Fibroblast of skin of abdomen (primary cell): ENCODE measurements at places on chromosomes 1 and 21.

DNA sequence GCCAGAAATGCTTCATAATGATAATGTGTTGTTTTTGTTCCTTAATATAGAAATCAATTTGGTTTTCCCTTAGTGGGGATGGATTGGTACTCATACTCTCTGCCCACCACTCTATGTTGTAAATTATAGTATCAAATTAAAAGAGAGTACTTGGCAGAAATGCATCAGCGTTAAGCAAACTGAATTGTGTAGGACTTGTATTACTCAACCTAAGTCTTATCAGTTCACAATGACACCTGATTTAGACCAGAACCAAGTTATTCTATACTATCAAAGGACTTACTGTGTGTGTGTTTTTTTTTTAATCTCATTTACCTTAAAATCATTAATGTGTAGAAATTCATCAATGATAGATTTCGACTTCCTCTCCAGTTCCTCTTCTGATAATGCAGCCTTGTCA, 62.0 kb upstream of the HP1BP3 start:
- no peak for DNase-seq

- peak; percentile 64 for DNase-seq
Observed at GRCh38 chr1:227437495-227438008, 119.3 kb upstream of the CDC42BPA start.

DNA sequence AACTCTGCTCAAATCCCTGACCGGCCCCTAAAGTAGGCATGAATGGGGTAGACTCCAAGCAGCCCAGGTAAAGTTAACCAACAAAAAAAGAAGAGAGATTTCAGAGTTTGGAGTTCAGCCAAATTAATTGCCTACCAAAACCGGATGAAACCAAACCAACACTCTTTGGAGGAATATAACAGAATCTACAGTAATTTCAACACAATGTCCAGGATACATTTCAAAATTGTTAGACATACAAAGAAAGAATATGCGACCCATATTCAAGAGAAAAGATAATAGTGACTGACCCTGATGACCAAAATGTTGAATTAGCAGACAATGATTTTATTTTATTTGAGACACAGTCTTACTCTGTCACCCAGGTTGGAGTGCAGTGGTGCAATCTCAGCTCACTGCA, 12.6 kb downstream of the IL22RA1 start:
- no peak for DNase-seq

DNA sequence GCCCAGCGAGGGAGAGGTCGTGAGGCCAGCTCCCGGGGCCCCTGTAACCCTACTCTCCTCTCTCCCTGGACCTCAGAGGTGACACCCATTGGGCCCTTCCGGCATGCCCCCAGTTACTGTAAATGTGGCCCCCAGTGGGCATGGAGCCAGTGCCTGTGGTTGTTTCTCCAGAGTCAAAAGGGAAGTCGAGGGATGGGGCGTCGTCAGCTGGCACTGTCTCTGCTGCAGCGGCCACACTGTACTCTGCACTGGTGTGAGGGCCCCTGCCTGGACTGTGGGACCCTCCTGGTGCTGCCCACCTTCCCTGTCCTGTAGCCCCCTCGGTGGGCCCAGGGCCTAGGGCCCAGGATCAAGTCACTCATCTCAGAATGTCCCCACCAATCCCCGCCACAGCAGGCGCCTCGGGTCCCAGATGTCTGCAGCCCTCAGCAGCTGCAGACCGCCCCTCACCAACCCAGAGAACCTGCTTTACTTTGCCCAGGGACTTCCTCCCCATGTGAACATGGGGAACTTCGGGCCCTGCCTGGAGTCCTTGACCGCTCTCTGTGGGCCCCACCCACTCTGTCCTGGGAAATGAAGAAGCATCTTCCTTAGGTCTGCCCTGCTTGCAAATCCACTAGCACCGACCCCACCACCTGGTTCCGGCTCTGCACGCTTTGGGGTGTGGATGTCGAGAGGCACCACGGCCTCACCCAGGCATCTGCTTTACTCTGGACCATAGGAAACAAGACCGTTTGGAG, 23.7 kb upstream of the TNFRSF1B start:
- no peak for DNase-seq

DNA sequence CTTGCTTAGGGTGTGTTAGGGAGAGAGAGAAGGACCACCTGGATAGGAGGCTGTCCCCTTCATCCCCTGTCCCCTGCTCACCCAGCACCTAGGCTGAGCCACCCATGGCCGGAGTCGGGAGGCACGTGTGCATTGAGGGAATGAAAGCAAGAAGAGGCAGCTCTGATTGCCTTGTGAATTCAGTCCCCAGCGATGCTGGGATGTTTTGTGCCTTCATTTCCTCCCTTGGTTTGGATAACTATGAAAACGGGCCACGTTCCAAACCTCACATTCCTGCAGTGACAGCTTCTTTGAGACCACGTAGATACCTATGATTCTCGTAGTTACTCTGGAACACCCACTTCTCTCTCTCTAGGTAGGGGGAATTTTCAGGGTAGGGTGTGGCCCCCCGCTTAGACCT, 67.1 kb downstream of the MAN1C1 start:
- peak; percentile 71 for DNase-seq

- DNase-seq: peak; percentile 56
Observed at GRCh38 chr1:145908653-145909052, 1.2 kb downstream of the ITGA10 start.

- DNase-seq: peak; percentile 48
Observed at GRCh38 chr1:76939050-76939816, 72.0 kb downstream of the ST6GALNAC5 start.

DNA sequence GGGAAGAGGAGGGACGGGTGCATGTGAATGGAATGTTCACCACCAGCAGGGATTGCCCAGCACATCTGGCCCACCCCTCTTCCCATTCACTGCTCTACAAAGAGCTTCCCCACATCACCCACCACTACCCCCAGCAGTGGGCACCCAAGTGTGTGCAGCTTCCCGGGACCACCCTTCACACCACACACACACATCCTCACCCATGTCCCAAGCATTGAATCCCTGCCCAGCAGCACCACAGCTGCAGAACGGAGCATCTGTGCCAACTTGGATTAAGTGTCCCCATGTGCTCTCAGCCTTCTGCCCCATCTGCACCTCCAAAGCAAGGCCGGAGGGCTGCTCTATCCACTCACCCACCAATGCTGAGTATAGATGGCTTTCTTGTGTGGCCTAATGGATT, 141.4 kb downstream of the PSMG1 start:
- DNase-seq: no peak

DNA sequence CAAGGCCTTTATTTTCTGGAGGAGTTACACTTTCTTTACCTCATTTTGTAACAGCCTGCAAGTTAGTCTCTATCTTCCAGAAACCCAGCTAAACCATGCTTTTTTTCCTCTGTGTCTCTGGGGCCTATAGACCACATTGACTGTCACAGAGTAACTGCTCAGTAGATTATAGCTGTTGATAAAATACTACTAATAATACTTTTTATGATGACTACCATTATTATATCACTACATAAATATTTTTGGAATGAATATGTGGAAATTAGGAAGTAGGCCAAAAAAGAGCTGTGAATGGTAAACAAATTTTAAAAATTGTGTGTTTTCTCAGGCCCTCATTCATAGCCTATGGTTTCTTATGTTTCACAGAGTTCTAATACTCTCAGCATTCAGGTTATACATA, 233.1 kb upstream of the USP24 start:
- DNase-seq: peak; percentile 8

- DNase-seq: no peak
Observed at GRCh38 chr1:176926330-176927086, 238.0 kb downstream of the ASTN1 start.

GRCh38 chr1:98870959-98871903, 133.4 kb downstream of the PLPPR5 start:
- DNase-seq: no peak

DNA sequence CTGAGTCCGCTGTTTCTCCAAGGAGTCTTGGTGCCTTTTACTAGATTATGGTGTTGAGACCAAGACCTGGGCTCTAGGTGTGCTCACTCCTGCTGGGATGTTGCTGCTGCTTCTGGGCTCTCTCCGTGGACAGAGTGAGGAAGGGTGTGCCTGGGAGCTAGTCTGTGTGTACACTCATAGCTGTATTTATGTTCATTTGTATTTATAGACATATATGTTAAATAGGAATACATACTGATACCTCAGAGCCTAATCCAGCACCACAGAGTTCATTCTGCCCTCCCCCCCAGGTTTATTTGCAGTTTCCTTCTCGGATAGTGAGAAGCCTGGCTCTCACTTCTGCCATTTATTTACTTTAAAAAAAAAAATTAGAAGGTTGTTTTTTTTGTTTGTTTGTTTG, 12.6 kb downstream of the PCNT start:
- DNase-seq: no peak

DNA sequence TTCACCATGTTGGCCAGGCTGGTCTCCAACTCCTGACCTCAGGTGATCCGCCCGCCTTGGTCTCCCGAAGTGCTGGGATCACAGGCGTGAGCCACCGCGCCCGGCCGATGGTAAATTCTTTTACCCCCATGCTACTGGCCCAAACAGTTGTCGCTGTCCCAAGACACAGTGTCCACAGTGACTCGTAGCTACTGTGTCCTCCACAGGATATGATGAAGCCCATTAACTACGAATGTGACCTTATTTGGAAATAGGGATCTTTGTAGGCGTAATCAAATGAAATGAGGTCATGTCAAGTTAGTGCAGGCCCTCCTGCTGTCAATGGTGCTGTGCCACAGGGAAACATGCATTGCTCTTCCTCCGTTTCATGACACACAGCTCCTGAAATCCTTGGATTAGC, 8.5 kb downstream of the FNDC10 start:
- DNase-seq: peak; percentile 35

- no peak for DNase-seq
Observed at GRCh38 chr1:71586030-71586429, 505.2 kb upstream of the ZRANB2 start.

DNA sequence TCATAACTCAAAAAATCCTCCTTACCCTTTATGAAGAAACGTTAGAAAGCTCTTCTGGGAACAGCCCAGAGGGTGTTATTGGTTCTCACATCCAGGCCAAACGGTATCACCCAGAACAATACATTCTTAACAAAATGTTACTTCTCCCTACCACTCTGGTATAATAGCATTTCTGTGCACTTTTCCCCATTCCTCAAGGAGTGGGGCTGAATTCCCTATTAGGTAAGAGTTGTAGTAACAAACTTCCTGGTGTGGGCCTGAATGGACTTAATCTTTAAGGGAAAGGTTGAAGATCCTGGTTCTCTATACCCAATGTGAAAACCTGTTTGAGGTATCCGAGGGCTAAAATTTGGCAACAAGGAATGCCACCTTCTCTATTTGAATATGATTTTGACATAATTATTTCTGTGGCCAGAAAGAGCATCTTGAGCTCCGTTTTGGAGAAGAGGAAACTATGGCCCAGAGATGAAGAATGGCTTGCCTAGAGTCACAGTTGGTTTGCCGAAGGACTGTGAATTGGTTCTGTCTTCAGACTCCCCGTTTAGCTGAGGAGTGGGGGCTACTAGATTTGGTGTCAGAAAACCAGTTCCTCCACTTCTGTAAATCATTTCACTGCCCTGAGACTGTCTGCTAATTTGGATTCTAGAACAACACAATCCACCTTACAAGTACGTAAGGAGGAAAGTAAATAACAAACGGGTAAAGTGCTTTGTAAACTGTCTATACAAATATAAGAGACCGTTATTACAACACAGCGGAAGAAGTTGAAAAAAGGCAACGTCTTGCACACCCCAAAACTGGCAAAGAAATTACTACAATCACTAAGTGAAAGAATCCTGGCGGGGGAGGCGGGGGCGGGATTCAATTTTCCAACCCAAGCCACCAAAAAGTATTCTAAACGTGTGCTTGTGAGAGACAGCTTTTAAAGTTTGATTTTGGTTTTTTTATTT, 2.3 kb downstream of the ANP32E start:
- peak; percentile 2 for DNase-seq

- no peak for DNase-seq
Observed at GRCh38 chr1:221141606-221142285, 262.5 kb downstream of the HLX start.

GRCh38 chr1:25122747-25123146, 109.6 kb downstream of the SYF2 start:
- DNase-seq: no peak

GRCh38 chr1:161185282-161185682, 8.0 kb upstream of the B4GALT3 start:
- peak; percentile 69 for DNase-seq

DNA sequence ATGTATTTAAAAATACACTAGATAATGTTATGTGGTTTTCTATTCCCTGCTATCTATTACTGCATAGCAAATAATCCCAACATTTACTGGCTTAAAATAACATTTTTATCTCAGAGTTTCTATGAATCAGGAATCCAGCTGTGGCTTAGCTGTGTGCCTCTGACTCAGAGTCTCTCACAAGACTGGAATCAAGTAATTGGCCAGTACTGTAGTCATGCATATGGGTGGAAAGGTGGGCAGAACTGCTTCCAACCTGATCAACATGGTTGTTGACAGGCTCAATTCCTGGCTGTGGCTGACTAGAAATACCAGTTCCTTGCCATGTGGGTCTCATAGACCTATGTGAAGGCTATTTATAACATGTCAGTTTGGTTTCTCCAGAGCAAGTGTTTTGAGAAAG, 131.8 kb downstream of the PDE4B start:
- DNase-seq: peak; percentile 38

DNA sequence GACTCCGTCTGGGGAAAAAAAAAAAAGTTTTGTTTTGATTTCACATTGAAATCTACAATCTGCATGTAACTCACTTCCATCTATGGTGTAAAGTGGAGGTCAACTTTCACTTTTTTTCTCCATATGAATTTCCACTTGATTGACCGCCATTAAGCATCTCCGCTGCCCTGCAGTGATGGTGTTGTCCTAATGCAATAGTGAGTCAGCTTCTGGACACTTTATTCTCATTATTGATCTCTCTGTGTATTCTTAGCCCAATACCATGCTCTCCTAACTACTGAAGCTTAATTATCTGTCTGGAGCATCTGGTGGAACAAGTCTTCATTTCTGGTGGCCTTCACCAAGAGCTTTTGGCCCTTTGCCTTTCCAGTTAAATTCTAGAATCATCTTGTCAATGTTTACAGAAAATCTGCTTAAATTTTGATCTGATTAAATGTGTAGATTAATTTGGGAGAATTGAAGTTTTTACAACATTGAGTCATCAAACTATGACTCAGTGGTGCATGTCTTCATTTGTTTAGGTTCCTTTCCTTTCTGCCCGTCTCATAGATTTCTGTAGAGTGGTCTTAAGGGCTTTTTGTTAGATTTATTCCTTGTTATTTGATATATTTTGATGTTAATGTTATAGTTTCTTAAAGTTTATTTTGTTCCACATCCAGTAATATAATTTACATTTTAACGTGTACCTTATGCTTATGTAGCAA, 181.5 kb downstream of the PRDM2 start:
- no peak for DNase-seq

- DNase-seq: no peak
Observed at GRCh38 chr1:149879556-149879955, 19.8 kb upstream of the BOLA1 start.

DNA sequence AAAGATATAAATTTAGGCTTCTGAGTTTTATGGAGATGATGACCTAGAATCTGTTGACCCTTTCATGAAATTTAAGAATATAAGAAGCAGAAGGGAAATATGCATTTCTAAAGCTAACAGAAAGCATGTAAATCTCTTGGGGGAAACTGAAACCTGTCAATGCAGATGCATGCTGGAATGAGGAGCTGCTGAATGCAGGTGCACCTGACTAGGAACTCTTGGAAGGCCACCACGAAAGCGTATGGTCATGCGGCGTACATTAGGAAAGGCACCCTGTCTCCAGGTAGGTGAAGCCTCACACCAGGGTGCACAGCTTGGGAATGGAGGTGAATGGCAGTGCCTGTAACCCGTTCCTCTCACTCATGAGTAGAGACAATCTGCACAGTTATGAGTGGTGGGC, 309.7 kb downstream of the SEC16B start:
- DNase-seq: no peak

- no peak for DNase-seq
Observed at GRCh38 chr1:64960731-64961130, 5.6 kb downstream of the JAK1 start.
